ENCODE measurements at places on chromosomes 3 and 15.

DNA sequence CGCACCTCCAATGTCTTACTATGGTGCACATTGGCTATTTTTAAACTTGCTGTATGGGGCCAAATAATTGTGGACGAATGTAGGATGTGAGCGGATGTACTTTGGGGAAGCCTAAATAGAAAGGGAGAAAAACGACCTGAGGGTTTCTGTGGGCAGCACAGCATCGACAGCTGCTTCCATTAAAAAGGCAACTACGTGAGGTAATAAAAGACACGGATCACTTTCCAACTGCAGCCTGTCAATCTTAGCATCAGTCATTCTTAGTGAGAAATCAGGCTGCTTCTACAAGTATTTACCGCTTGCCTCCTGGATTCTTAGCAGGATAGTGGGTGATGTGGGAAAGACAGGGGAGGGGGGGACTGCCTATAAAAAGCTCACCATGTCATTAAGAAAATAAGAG lies 186.7 kb upstream of the SLC2A2 start:
- no peak for DNase-seq

DNA sequence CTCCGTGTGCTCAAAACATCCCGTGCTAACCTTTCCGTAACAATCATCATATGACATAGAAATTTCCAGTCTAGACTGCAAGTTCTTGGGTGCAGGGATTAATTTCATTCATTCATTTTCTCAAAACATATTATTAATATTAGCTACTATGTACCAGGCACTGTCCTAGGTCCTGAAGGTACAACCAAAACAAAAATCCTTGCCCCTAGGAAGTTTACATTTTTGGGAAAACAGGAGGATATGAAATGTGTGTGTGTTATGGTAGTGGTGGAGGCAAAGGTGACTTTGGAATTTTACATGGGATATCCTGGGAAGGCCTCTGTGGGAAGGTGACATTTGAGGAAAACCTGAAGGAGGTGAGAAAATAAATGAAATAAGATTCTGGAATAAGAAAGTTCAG lies 222.6 kb downstream of the LRRC3B start:
- DNase-seq = no peak

DNA sequence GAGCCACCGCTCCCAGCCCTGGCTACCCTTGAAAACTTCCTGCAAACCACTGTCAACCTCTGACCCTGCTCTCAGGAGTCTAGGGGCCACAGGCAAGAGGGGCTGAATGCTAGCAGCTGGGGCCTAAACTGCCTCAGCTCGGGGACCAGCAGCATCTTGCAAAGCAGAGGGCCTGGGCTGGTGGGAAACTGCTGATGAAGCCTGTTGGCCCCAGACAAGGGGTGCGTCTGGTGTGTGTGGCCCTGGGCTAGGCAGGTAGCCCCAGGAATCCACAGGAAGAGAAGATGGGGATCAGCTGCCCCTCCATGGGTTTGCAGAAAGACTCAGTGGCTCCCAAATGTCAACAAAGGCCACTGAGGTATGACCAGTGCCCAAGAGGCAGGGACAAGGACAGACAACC lies 8.2 kb upstream of the POLG start:
- no peak for DNase-seq

DNA sequence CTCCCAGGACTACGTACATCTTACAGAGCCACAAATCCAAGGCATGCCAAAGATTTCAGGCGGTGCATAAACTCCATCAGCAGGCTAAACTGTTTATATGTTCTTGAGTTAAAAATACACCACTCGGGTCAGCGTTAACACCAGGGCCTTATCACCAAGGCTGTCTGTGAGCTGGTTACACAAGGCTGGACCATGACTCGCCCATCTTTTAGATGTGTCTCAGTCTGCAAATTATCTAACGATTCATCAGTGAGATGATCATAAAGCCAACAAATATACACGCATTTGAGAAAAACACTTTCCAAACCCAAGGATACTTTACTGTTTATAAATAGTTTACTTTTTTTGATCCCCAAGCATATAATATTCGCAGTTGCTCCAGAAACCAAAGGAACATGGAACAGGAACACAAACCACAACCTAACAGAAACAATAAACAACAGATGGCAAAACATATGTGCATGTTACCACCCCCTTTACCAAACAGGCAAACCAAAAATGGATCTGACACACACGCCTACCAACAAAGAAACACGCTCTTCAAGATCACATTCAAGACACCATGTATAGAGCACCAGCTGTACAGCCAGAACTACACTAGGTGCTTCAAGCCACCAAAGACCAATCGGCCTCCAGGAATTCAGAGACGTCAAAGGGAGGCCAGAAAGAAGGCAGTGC lies 15.4 kb downstream of the LRIG1 start:
- DNase-seq = peak; percentile 37

- DNase-seq = peak; percentile 93
Measured at GRCh38 chr3:146503461-146504202, 34.3 kb upstream of the PLSCR2 start.

DNA sequence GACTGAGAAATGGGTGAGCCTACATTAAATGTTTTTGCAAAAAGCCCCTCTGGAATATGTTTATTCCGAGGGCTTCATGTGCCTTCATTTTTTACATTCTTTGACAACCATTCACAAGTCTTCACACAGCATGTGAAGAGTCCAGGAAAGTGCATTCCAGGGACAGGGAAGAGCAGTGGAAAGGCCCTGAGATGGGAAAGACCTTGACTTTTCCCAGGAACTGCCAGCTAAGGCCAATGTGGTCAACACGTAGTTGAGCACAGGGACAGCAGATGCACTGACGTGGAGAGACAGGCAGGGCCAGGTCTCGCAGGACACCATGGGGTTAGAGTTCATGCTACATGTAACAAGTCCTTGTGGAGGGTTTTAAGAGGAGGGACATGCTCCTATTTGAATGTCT lies 21.7 kb downstream of the SSR3 start:
- no peak for DNase-seq

DNA sequence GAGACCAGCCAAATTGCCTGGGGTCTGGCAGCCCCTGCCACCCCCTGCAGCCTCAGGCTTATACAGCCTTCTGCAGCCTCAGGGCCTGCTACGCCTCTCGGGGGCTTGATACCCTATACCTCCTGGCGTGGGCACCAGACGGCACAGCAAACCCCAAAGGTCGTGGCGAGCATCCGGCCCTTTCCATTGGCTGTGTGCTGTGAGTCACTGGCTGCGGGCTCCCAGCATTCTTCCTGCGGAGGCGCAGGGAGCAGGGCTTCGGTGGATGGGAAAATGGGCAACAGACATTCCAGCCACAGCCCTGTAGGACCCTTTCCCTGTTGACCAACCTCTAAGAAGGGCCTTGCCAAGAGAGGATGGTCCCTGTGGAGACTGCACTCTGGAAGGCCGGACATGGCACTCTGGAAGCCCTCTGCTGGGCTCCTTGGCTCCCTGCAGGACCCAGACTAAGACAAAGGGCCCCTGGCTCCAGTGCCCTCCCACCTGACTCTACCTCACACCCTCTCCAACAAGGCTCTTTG lies 59.6 kb downstream of the ITGA11 start:
- peak; percentile 53 for DNase-seq

DNA sequence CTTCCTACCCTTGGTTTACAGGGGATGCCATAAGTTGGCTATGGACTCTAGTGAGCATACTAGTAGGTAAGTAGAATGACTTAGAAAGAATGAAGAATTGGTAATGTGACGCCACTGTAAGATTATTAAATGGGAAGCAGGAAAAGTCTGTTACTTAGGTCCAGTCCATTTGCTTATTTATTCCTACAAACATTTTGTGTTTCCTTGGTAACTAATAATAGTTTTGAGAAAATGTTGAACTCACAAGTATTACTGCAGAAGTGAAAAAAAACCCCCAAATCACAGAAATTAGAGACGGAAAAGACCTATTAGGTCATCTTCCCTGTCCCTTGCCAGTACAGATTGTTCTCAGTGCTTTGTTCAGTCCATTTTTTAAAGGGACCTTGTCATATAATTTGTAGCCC lies 63.5 kb downstream of the CMSS1 start:
- no peak for DNase-seq

GRCh38 chr15:100942656-100943425 lies 23.7 kb downstream of the LRRK1 start:
- DNase-seq = no peak

GRCh38 chr15:84888639-84889038 lies 4.2 kb downstream of the SLC28A1 start:
- no peak for DNase-seq

GRCh38 chr3:168212664-168213285 lies 117.1 kb upstream of the GOLIM4 start:
- DNase-seq = no peak

GRCh38 chr3:132654190-132654589 lies 5.4 kb downstream of the ACAD11 start:
- no peak for DNase-seq

GRCh38 chr15:94164202-94164807 lies 67.1 kb upstream of the MCTP2 start:
- DNase-seq = peak; percentile 38

GRCh38 chr3:30941342-30941741 lies 46.9 kb upstream of the GADL1 start:
- no peak for DNase-seq

GRCh38 chr15:31828594-31828993 lies 201.7 kb upstream of the CHRNA7 start:
- no peak for DNase-seq

DNA sequence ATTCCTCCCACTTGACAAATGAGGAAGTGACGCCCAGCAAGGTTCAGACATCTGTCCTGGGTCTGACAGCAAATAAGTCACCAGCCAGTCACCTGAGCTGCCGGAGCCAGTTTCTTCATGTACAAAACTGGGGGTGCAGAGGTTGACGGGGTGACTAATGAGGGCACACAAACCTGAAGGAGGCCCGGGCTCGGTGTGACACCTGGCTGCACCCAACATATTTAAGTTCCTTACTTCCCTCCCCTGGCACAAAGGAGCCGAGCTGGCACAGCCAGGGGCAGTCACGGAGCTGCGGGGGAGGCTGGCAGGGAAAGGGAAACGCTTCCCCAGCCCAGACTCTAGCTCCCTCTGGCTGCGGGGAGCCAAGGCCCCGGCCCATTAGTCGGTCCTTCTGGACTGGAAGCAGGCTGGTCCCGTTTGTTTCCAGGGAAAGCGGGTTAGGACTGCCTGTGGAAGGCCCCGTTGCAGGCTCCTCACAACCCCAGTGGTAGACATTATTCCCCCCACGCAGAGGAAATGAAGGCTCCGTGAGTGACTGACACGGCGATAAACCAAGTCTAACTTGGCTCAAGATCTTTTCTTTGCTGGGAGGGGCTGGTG lies 2.3 kb downstream of the FBXL22 start:
- DNase-seq = peak; percentile 32

GRCh38 chr3:35986161-35986560 lies 346.8 kb downstream of the ARPP21 start:
- DNase-seq = no peak

All from M059J (cell line).